ENCODE measurements at places on chromosomes 7 and 10.

DNA sequence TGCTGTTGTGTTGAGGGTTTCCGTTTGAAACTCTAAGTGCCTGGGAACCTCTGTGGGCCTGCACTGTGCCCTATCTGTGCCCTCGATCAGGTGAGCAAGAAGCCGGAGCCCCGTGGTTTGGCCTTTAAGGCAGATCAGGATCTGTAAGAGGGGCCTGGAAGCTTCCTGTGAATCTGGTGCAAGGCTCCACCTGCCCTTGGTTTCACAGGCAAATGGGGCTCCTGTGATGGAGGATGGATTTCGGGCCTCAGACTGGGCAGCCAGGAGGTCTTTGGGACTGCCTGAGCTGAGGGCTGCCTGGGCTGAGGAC is 21.6 kb downstream of the SCART1 start:
- no peak for DNase-seq

GRCh38 chr7:148940702-148941597 is 56.9 kb upstream of the EZH2 start:
- DNase-seq, result peak; percentile 82

- no peak for DNase-seq
Observed at GRCh38 chr7:142519079-142520078, 229.9 kb upstream of the PRSS1 start.

DNA sequence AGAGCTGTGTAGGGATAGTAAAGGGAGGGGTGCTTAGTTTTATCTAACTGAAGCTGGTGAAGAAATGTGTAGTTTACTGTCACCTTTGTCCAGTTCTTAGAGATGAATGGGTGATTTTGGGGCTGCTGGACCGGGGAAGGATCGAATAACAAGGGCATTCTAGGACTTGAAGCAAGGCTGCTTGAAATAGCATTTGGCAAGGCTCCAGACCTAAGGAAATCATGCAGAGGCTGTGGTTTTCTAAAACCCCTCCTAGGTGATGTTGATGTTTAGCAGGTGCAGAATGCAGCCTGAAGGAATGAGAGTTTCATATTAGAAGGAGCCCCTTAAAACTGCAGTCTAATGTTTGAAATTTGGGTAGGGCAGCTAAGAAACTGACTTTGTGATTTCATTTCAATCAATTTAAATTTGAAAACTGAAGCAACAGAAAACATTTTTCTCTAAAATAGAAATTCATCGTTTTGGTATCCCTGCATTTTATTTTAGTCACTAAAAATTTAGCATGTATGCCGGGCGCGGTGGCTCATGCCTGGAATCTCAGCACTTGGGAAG is 68.5 kb downstream of the TET1 start:
- DNase-seq, result no peak

DNA sequence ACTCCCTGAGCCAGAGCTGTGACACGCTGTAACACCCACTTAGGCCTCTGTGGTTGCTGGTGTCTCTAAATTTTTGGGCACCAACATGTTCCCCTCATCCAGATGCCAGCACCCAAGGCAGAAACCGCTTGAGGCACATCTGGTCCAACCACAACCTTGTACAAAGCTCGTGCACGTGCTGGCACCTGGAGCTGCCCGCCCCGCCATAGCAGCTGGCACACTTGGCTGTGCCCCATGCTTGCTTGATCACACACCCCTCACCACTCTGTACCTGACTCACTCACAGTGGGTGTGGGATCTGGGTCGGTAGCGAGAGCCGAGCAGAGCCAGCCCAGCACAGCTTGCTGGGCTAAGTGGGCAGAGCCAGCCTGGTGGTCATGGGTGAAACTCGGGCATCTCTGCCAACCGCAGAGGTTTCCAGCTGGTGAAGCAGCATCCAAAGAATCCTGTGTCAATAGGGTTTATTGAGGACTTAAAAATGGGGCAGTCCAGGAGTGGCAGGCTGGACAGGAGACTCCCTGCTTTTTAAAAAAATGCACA is 1210.4 kb downstream of the TYW1 start:
- no peak for DNase-seq

DNA sequence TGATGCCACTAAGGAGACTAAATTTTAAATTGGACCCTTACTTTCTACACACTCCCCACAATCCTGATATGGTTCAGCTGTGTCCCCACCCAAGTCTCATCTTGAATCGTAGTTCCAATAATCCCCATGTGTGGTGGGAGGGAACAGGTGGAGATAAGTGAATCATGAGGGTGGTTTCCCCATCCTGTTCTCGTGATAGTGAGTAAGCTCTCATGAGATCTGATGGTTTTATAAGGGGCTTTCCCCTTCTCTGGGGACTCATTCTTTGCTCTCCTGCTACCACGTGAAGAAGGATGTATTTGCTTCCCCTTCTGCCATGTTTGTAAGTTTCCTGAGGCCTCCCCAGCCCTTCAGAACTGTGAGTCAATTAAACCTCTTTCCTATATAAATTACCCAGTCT is 18.4 kb upstream of the BET1 start:
- DNase-seq, result no peak

DNA sequence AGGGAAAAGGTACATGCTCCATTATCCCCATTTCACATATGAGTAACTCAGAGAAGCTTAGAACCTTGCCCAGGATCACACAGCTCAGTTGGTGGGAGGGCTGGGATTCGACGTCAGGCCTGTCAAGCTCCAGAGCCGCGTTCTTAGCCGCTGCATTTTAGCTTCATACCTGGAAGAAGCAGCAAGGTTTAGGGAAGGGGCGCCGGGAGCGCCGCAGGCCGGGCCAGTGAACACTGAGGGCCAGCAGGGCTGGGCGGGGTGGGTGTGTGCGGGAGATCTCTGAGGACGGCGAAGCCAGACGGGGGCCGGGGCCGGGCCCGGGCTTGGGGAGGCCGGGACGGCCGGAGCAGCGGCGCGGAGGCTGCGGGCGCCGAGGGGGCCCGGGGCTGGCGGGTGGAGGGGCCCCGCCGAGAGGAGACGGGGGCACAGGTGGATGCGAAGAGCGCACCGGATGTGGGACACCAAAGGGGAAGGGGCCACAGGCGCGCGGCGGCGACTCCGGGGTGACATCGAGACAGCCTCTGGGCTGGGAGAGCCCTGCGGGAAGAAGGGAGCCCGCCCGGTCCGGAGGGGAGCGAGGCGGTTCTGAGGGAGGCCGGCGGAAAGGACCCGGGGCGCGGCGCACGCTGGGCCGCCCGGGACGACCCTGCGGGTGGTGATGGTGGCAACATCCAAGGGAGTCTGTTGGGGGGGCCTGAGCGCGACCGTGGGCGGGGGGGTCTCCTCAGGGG is 498 bp downstream of the NDST2 start:
- no peak for DNase-seq

GRCh38 chr10:133309720-133310398 is 1.1 kb downstream of the ZNF511 start:
- peak; percentile 50 for DNase-seq

- DNase-seq, result no peak
Observed at GRCh38 chr10:118800920-118801319, 46.1 kb upstream of the CACUL1 start.

DNA sequence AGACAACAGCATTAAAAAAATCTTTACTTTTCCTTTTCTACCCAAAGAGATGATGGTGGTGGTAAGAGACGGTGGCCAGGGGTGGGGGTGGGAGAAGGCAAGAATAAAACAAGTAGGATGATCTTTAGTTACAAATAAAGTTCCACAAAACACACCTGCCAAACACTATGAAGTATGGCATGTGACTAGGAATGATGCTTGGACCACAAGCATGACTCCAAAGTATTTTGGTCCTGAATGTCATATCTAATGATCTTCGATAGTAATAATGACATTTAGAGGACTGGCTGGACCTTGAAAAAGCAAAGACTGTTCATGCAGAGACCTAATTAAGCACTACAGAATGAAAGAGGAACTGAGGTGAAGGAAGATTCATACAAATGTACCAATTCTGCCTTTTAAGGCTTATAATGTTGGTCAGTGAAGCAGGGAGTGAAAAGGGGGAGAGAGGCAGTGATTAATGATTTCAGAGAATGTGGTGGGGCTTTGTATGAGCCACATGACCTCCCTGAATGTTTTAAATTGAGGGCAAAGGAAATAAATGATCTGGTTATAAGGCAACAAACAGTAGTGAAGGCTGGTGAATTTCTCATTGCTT is 29.6 kb upstream of the DKK1 start:
- no peak for DNase-seq

DNA sequence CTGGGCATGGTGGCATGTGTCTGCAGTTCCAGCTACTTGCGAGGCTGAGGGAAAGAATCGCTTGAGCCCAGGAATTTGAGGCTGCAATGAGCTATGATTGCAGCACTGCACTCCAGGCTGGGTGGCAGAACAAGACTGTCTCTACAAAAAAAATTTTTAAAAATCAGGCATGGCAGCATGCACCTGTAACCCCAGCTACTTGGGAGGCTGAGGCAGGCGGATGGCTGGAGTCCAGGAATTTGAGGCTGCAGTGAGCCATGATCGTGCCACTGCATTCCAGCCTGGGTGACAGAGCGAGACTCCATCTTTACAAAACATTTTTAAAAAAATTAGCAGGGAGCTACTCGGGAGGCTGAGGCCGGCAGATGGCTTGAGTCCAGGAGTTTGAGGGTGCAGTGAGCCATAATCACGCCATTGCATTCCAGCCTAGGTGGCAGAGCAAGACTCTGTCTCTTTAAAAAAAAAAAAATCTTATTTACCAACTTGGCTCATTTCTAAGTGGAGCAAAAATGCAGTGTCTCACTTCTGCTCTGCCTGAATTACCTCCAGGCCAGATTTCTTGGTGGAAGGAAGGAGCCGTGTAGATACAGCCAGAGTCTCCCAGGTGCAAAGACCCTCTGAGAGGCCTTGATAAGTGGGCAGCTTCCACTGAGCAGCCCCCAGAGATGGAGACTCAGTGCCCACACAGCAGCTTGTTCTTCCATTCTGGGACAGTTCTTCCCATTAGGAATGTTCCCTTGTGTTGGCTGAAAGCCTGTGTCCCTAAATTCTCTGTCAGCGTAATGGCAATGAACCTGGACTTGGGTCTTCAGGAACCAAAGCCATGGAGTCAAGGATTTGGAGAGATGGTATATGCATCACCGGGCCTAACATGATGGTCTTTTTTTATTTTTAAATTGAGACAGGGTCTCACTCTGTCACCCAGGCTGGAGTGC is 30.0 kb downstream of the GTF2IRD1 start:
- DNase-seq, result no peak

- DNase-seq, result no peak
Observed at GRCh38 chr10:29370097-29371092, 81.5 kb downstream of the LYZL1 start.

- DNase-seq, result no peak
Observed at GRCh38 chr10:4843525-4844180, 17.6 kb downstream of the AKR1E2 start.

- no peak for DNase-seq
Observed at GRCh38 chr10:6033954-6034353, 28.2 kb downstream of the IL2RA start.

DNA sequence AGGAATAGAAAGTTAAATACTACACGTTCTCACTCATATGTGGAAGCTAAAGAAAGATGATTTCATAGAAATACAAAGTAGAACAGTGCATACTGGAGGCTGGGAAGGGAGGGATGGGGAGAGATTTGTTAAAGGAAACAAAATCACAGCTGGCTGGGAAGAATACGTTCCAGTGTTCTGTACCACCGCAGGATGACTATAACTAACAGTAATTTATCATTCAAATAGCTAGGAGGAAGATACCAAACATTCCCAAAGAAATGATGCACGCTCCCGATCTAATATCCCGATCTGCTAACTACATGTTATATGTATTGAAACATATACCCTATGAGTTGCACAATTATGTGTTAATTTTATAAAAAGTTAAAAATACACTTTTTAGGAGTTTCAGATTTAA is 162.3 kb downstream of the ZMYND11 start:
- DNase-seq, result no peak

GRCh38 chr7:28296571-28297483 is 115.5 kb upstream of the CREB5 start:
- no peak for DNase-seq

- peak; percentile 76 for DNase-seq
Observed at GRCh38 chr10:60282771-60283353, 106.8 kb downstream of the ANK3 start.

GRCh38 chr10:90930971-90931871 is 10.3 kb upstream of the ANKRD1 start:
- no peak for DNase-seq

- DNase-seq, result no peak
Observed at GRCh38 chr7:8283968-8284367, 22.0 kb upstream of the ICA1 start.

DNA sequence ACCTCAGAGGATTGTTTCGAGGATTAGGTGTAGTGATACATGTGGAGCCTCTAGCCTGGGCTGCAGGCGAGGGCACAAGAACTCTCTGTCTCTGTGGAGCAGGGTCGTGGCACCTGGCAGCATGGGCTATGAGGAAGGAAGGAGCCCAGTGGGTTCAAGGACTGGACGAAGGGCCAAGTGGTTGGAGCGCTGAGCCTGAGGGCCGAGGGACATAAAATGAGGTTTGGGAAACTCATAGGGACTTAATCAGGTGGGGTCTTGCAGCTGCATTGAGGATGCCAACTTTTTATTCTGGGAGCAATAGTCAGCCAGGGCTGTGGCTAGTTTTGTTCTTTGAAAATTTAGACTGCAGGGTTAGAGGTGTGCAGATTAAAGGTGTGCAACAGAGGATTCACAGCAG is 33.0 kb upstream of the ZNF32 start:
- no peak for DNase-seq

Data from NCI-H774 (cell line).